Activated CD4-positive, alpha-beta T cell treated with anti-CD3 and anti-CD28 coated beads, Interleukin-2, amount 10 ng/mL, durations not matched to agents 24 days and 14 days (primary cell): ENCODE measurements at places on chromosomes 2 and 18.

DNA sequence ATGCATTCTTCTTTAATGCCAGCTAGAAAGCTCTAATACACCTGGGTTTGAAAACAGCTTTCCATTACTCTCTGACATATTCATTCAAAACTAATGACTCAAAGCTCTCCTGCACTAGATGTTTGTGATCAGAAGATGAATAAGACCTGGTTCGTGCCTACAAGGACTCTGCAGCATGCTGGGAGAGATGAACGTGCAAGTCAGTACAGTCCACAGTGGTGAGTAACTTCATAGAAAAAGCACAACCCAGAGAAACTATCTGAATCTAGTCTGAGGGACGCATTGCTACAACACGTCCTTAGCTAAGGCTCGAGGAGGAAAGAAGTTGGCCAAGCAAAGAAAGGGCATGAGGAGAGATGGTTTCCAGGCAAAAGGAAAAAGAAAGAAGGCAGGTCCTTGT is 234.3 kb downstream of the OSR1 start:
- no peak overlapping the region for H3K4me3 ChIP-seq
- H3K36me3 ChIP-seq = no peaks in the 10 kb centered on the region
- no peak for DNase-seq

DNA sequence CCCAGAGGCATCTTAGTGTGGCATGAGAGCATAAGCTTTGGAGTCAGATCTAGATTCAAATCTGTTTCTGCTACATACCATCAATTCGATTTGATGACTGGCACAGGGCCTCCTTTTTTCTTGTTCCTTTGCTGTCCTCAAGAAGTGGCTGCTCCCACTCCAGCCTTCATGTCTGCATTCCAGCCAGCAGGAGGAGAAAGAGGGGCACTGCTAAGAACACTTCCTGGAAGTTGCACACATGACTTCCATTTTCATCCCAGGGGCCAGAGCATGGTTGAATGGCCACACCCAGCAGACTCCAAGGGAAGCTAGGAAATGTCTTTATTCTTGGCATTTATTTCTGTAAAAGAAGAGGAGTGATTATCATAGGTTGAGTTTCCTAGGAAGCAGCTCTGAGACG is 50.4 kb downstream of the EML6 start:
- H3K4me1 ChIP-seq = peaks cover 2% of the 10 kb centered on the region
- H3K36me3 ChIP-seq = no peaks in the 10 kb centered on the region
- H3K27me3 ChIP-seq = no peaks in the 10 kb centered on the region
- peak; percentile 30 for DNase-seq
- H3K4me3 ChIP-seq = no peak overlapping the region

DNA sequence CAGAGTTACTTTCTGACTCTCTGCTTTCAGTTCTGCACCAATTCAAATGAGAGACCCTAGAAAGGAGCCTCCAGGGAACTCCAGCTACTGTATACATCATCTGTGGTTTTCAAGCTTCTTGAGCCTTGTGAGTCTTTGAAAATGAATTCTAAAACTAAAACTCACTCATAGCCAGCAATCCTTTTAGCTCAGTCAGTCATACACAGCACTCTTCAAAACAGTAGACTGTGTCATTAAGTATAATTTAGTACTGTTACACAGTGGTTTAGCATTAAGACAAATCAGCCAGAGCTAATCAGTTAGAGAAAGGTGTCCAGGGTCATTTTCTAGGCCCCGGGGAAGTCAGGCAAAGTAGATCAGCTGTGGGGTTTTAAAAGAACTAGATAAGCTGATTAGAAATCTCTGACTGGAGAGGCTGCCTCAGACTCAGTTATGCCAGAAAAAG is 322.1 kb upstream of the THUMPD2 start:
- H3K27ac ChIP-seq = peak overlapping the region; percentile 45
- no peaks in the 10 kb centered on the region for H3K27me3 ChIP-seq
- peaks cover 1% of the 10 kb centered on the region for H3K4me1 ChIP-seq

- no peak overlapping the region for H3K4me3 ChIP-seq
- no peaks in the 10 kb centered on the region for H3K4me1 ChIP-seq
- DNase-seq = no peak
- no peaks in the 10 kb centered on the region for H3K27me3 ChIP-seq
Observed at GRCh38 chr2:155424518-155424917, 726.0 kb downstream of the KCNJ3 start.

DNA sequence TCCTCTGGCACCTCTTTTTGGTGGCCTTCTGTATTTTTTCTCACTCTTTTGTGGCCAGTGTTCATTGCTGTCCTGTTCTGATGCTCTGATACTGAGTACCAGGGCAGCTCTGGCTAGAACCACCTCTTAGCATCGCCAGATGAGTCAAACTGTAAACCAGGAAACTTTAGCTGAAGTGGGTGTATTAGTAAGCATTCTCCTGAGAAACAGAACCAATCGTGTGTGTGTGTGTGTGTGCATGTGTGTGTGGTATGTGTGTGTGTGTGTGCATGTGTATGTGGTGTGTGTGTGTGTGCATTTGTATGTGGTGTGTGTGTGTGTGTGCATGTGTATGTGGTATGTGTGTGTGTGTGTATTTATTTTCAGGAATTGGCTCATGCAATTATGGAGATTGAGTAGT is 166.3 kb upstream of the SKOR2 start:
- no peak overlapping the region for H3K4me3 ChIP-seq
- DNase-seq = no peak
- peaks cover 2% of the 10 kb centered on the region for H3K4me1 ChIP-seq
- H3K27me3 ChIP-seq = peaks cover 22% of the 10 kb centered on the region

DNA sequence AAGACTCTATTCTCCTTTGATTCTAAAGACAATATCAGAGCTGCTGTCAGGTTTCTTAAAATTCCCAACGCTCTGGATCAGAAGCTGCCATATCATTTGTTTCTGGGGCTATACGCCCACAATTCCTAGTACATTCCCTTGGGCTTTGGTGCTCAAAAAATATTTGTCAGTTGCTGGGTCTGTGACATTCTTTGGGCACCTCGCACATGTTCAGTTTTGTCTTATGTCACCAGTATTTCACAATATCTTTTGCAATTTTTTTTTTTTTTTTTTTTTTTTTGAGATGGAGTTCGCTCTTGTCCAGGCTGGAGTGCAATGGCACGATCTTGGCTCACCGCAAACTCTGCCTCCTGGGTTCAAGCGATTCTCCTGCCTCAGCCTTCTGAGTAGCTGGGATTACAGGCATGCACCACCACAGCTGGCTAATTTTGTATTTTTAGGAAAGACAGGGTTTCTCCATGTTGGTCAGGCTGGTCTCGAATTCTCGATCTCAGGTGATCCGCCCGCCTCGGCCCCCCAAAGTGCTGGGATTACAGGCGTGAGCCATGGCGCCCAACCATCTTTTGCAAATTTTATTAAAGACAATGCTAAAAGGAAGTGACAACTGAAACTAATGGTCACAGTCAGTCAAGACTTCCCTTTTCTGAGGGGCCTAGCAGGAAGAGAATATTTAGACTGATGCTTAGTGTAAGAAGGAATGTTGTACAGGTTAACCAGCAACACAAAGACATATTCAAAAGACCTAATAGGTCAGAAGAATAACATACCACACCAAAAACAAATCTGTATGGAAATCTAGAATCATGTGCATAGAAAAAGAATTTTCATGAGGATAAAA is 6.8 kb downstream of the ZNF397 start:
- no peak for DNase-seq
- no peak overlapping the region for H3K4me3 ChIP-seq
- H3K36me3 ChIP-seq = peaks cover 93% of the 10 kb centered on the region
- no peaks in the 10 kb centered on the region for H3K27me3 ChIP-seq
- H3K4me1 ChIP-seq = peaks cover 3% of the 10 kb centered on the region
- H3K27ac ChIP-seq = no peak overlapping the region

DNA sequence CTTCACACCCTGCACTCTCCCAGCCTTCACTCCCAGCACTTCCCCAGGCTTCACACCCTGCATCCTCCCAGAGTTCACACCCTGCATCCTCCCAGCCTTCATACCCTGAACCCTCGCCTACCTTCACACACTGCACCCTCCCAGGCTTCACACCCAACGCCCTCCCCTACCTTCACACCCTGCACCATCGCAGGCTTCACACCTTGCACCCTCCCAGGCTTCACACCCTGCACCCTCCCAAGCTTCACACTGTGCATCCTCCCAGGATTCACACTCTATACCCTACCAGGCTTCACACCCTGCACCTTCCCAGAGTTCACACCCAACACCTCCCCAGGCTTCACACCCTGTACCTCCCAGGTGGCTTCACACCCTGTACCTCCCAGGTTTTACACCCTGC is 448.7 kb upstream of the MYT1L start:
- no peak for DNase-seq
- H3K27ac ChIP-seq = no peak overlapping the region
- H3K27me3 ChIP-seq = no peaks in the 10 kb centered on the region
- H3K4me1 ChIP-seq = no peaks in the 10 kb centered on the region
- H3K4me3 ChIP-seq = no peak overlapping the region

GRCh38 chr2:33365264-33365970 is 111.0 kb upstream of the RASGRP3 start:
- peaks cover 4% of the 10 kb centered on the region for H3K27me3 ChIP-seq
- H3K4me3 ChIP-seq = no peak overlapping the region
- no peaks in the 10 kb centered on the region for H3K36me3 ChIP-seq
- H3K27ac ChIP-seq = no peak overlapping the region
- DNase-seq = no peak

DNA sequence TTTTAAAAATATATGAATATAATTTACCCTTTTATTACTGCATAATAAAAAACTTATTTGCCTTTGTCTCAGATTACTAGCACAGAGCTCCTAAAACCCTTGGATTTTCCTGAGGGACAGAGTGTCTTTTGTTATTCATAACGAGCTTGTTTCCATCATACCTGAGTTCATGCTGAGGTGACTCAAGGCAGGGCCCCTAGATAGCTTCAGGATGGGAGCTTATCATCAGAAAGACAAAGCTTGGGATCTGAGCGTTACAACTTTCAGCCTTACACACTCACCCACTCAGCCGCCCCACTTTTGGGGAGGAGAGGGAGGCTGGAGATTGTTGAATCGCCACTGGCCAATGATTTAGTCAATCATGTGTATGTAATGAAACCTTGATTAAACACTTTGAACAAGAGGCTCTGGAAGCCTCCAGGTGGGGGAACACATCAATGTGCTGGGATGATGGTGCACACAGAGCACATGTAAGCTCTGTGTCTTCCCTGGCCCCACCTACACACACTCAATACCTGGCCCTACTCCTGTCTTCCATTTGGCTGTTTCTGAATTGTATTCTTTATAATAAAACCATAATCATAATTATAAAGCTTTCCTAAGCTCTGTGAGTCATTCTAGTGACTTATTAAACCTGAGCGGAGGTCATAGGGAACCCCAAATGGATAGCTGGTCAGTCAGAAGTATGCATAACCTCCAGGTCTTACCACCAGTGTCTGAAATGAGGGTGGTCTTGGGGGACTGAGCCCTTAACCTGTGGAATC is 28.5 kb upstream of the DNAH7 start:
- H3K27me3 ChIP-seq = no peaks in the 10 kb centered on the region
- DNase-seq = no peak
- peaks cover 12% of the 10 kb centered on the region for H3K4me1 ChIP-seq
- H3K27ac ChIP-seq = no peak overlapping the region
- H3K36me3 ChIP-seq = peaks cover 8% of the 10 kb centered on the region
- H3K4me3 ChIP-seq = no peak overlapping the region

- H3K4me1 ChIP-seq = peaks cover 6% of the 10 kb centered on the region
- no peaks in the 10 kb centered on the region for H3K36me3 ChIP-seq
- no peak overlapping the region for H3K4me3 ChIP-seq
- H3K27me3 ChIP-seq = peaks cover 14% of the 10 kb centered on the region
- no peak for DNase-seq
Observed at GRCh38 chr18:63890237-63890949, 2.9 kb downstream of the SERPINB2 start.

GRCh38 chr18:60117321-60117720 is 217.5 kb downstream of the PMAIP1 start:
- no peaks in the 10 kb centered on the region for H3K27me3 ChIP-seq
- H3K4me3 ChIP-seq = no peak overlapping the region
- DNase-seq = no peak
- no peaks in the 10 kb centered on the region for H3K36me3 ChIP-seq
- no peaks in the 10 kb centered on the region for H3K4me1 ChIP-seq
